ENCODE measurements at places on chromosomes 7 and 10.

DNA sequence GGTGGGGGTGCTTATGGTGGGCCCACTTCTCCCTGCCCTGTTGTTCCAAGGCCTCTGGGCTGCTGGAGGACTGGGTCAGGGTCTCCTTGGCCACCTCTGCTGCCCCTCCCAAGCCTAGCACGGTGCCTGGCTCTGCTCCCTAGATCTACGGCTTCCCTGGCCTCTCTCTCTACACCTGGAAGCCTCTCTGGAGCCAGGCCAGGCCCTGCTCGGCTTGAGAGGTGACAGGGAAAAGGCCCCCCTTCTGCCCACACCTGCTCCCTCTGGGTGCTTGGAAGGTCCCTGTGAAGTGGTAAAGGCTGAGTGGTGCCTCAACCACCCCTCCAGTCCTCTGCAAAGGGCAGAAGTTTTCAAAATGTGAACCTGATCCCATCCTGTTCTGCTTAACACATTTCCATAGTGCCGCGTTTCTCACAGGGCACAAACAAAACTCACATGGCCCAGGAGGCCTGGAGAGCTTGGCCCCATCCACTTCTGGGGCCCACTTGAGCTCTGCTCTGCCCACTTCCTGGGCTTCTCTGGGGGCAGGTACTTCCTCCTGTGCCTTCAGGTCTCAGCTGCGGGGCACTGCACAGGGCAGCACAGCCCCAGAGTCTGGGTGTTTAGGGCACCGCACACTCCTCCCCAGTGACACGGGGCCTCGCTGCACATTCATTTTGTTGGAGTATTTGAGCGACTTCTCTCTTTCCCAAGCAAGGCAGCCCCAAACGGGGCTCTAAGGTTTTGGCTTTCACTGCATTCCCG lies 169.9 kb downstream of the PIP4K2A start:
- DNase-seq = no peak

- DNase-seq = no peak
Measured at GRCh38 chr7:99929730-99930053, 272 bp upstream of the GJC3 start.

DNA sequence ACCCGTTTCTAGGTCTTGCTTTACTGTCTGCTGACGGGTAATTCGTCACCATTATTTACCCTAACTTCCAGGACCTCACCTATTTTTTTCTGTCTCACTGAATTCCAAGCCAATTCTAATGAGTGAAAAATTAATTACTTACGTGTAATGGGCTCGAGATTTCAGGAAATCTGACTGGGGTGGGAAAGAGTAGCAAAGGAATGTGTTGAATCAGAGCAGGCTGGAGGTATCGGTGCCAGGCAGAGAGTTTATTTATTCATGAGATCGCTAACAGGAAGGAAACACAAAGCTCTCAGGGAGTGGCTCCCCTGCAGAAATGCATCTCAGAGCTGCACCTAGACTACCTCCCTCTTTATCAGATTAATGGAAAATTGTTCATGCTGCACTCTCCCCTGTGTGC lies 4.0 kb upstream of the DIP2C start:
- DNase-seq = peak; percentile 72

DNA sequence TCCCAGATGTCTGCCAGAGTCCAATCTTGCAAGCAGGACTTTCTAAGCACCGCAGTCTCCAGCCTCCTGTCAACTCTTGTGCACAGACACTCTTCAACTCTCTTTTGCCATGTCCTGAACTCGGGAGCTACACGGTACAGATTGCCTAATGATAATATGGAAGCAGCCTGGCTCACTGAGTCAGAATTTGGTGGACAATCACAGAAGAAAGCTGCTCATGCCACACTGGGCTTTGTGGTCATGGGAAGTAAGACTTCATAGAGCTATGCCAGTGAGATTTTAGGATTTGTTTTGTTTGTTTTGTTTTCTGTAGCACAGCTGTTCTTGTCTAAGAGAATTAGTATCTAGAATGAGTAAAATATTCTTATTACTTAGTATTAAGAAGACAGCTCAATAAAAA lies 144.1 kb upstream of the PRSS58 start:
- no peak for DNase-seq

GRCh38 chr10:69465457-69466157 lies 14.3 kb downstream of the TSPAN15 start:
- DNase-seq = no peak

DNA sequence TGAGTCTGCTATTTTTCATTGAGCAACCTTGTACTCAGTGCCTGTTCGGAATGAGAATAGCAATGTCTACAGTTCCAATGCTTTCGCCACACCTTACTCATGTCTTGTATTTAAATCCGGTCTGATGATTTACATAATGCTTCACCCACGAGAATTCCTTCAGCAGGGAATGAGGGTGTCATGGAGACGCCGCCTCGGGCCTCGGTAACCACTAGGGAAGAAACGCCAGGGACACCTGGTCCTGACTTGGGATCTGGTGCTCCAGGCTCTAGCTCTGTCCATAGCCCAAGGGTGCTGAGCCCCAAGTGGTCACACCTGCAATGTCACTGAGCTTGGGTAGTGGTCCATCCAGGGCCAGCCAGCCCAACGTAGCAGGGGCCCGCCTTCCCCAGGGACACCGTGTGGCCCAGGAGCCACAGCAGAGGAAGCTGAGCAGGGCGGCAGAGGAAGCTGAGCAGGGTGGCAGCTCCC lies 37.4 kb downstream of the PRKAG2 start:
- DNase-seq = no peak
